NCI-H1930 (cell line): ENCODE measurements at places on chromosomes 2 and 18.

- no peak for DNase-seq
These were observed 364.4 kb downstream of the RND3 start for GRCh38 chr2:150122871-150123613.

- no peak for DNase-seq
These were observed 256.9 kb downstream of the NDUFA10 start for GRCh38 chr2:239768031-239768790.

DNA sequence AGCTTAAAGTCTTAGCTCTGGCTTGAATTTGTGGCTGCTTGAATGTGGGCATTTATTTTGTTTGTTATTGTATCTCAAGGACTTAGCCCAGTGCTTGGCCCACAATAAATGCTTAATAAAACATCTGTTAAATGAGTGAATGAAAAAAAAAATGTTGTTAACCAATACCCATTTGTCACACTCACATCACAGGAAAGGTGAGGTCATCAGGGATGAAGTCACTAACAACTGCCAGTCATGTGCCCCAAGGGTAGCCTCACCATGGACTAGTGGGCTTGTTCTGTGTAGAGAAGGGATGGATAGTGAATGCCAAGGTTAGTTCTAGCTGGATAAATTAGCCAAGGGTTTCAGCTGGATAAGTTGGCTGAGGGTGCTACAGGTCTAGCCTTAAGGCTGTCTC is 3.0 kb downstream of the NRBP1 start:
- no peak for DNase-seq

DNA sequence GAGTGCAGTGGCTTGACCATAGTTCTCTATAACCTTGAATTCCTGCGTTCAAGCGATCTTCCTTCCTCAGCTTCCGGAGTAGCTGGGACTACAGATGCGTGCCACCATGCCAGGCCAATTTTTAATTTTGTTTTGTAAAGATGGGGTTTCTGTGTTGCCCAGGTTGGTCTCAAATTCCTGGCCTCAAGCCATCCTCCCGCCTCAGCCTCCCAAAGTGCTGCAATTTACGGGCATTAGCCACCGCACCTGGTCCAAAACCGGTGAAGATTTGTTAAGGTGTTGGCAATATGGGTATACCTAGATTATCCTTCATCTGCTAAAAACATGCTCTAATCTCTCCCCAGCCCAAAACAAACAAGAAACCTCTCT is 1.3 kb upstream of the EIF2AK3 start:
- DNase-seq: no peak

GRCh38 chr2:233473386-233473791 is 93.2 kb downstream of the USP40 start:
- DNase-seq: no peak

GRCh38 chr2:43220760-43221123 is 5.7 kb downstream of the ZFP36L2 start:
- no peak for DNase-seq

GRCh38 chr2:173991856-173992588 is 26.8 kb upstream of the SP3 start:
- no peak for DNase-seq

GRCh38 chr2:41933046-41933420 is 114.8 kb upstream of the PKDCC start:
- no peak for DNase-seq

- DNase-seq: no peak
These were observed 134.8 kb downstream of the EIPR1 start for GRCh38 chr2:3242747-3243369.

GRCh38 chr2:42893047-42893758 is 100.8 kb upstream of the HAAO start:
- no peak for DNase-seq

DNA sequence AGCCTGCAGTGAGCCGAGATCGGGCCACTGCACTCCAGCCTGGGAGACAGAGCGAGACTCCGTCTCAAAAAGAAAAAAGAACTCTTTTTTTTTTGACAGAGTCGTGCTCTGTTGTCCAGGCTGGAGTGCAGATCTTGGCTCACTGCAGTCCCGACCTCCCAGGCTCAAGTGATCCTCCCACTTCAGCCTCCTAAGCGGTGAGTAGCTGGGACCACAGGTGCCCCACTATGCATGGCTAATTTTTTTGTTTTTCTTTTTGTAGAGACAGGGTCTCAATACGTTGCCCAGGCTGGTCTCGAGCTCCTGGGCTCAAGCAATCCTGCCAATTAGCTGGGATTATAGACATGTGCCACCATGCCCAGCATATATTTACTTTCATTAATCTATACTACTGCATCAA is 12.5 kb upstream of the INO80D start:
- no peak for DNase-seq

GRCh38 chr18:32469691-32470459 is 807 bp downstream of the GAREM1 start:
- no peak for DNase-seq

- DNase-seq: no peak
These were observed 38.5 kb downstream of the KCTD18 start for GRCh38 chr2:200471324-200471848.

DNA sequence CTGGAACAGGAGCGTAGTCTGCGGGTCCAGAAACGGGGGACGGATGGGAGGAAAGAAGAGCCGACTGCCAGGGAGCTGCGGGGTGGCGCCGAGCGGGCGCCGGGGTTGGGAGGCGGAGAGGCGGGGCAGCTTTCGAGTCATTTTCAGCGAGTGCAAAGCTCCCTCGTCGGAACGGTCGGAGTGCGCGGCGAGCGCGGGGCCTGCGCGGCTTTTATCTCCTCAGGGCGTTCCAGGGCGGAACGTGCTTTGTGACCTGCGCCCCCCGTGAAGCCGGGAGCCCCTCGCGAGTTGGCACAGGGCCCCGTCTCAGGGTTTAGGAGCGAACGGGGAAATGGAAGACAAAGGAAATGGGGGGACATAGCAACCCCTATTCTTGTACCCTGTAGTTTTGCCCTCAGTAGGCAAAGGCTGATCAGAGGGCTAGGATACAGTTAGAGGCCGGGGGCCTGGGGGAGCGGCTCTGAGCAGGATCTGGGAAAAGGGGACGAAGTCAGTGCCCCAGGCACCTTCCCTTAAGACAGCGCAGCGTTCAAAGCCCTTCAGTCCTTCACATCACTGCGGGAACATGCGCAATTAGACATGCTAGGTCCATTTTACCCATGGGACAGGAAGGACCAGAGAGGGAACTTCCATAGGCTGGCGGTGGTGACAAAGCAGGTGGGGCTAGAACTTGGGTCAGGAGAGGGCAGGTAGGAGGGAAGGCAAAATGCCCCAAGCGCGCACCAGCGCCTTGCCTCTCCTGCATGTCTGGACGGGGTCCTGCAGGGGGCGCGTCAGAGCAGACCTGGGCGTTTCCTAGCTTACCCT is 60.1 kb upstream of the IL1RL1 start:
- no peak for DNase-seq

GRCh38 chr18:22559414-22560274 is 141.9 kb upstream of the CTAGE1 start:
- no peak for DNase-seq

DNA sequence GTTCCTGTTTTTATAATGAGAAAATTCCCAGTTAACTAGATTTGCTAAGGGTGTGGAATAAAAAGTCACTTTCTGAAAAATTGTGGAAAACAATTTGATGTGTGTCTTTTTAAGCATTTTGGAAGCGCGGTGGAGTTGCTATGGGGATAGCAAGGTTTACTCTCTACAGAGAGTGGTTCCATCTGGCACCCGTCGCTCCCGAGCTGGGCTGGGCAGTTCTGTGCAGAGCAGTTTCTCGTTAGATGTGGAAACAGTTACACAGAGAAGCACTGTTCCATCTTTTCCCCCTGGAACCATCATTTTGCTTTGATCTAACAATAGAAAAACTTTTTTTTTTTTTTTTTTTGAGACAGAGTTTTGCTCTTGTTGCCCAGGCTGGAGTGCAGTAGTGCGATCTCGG is 17.4 kb downstream of the LDLRAD4 start:
- DNase-seq: no peak

GRCh38 chr2:20957788-20958525 is 85.9 kb downstream of the APOB start:
- no peak for DNase-seq

- DNase-seq: peak; percentile 5
These were observed 13.0 kb downstream of the ANTXR1 start for GRCh38 chr2:69026026-69026425.

- DNase-seq: no peak
These were observed 20.8 kb downstream of the TLK1 start for GRCh38 chr2:171139860-171140259.

GRCh38 chr2:207767461-207768167 is 2.1 kb downstream of the FZD5 start:
- no peak for DNase-seq

- DNase-seq: no peak
These were observed 141.8 kb downstream of the MYO1B start for GRCh38 chr2:191386938-191387536.

GRCh38 chr2:232420463-232421188 is 14.0 kb downstream of the ALPG start:
- peak; percentile 45 for DNase-seq

- DNase-seq: no peak
These were observed 13.6 kb upstream of the RTN4 start for GRCh38 chr2:55063713-55064323.

- no peak for DNase-seq
These were observed 352.0 kb downstream of the ARHGAP15 start for GRCh38 chr2:143481237-143481623.

DNA sequence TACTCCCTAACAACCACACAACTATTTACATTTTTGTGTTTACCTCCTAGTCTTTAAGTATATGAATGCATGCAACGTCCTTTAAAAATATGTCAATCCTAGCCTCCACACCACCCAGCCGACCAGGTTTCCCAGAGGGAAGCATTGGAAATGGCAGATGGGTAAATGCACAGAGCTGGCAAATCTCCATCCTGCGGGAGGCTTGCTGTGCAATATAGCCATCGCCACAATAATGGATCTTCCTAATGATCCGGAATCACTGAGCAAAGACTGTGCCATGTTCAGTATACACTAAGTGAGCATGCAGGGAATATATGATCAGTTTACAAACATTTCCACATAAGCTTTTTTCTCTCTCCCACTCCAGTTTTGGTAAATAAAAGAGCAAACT is 131.8 kb downstream of the NEDD4L start:
- no peak for DNase-seq

- DNase-seq: no peak
These were observed 11.7 kb downstream of the SGPP2 start for GRCh38 chr2:222436040-222436413.

DNA sequence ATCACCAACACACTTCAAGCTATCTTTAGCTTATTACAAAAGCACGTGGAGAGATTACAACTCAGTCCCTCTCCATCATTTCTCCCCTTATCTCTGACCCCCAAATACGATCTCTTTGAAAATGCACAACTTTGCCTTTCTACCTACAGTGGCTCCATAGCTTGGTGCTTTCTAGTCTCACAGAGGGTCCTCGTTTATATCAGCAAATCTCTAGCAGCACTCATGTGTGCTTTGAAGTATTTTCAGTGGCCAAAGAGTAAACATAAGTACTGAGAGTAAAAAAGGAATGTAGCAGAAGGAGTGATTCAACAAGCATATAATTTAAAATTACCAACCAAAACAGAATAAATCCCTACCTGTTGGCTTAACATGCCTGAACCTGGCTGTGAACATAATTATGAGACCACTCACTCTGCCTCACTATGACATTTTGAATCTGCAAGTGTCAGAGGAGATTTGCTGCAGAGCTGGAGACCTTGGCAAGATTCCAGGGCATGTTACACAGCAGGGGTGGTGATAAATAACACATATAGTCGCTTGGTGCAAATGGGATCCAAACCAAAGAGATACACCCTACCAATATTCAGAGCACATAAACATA is 54.6 kb downstream of the LAMA3 start:
- no peak for DNase-seq

- DNase-seq: no peak
These were observed 54.5 kb downstream of the PRELID3A start for GRCh38 chr18:12462242-12462641.

- no peak for DNase-seq
These were observed 283.9 kb upstream of the EPC2 start for GRCh38 chr2:148360662-148361061.

DNA sequence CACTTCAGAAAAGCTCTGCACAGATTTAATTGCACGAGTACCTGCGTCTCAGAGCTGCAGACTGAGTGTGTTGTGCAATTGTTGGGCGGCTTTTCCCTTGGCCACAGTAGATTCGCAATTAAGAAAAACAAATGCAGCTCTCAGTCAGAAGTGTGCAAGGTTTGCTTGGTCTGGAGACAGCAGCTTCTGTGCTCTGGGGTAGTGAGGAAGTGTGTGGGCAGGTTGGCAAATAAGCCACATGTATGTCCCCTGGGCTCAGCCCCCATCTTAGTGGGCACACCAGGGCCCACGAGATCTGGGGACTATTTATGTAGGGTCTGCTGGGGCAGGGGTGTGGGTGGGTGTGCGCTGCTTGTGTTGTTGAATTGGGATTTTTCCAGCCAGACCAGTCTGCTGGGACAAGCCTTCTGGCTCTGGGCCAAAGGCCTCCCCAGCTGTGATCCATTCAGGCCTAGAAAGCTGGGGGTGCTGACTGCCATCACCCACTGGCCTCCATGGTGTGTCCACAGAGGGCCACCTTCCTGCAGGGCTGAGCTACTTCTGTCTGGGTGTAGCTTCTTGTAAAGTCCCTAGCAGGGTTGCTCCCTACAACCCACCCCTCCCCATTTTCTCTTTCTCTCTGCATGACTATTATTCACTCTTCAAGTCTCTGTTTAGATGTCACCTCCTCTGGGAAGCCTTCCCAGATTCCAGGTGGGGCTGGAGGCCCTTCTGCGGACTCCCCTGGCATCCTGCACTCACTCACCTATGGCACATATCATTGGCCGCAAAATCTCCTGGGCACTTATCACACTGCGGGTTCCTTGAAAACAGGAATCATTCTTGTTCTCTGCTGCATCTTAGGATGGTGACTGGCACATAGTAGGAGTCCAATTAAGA is 67.8 kb downstream of the ODC1 start:
- no peak for DNase-seq

GRCh38 chr18:63031375-63031774 is 288.2 kb downstream of the BCL2 start:
- DNase-seq: no peak
